AG08396 (cell line): ENCODE measurements at places on chromosomes 3 and 15.

DNA sequence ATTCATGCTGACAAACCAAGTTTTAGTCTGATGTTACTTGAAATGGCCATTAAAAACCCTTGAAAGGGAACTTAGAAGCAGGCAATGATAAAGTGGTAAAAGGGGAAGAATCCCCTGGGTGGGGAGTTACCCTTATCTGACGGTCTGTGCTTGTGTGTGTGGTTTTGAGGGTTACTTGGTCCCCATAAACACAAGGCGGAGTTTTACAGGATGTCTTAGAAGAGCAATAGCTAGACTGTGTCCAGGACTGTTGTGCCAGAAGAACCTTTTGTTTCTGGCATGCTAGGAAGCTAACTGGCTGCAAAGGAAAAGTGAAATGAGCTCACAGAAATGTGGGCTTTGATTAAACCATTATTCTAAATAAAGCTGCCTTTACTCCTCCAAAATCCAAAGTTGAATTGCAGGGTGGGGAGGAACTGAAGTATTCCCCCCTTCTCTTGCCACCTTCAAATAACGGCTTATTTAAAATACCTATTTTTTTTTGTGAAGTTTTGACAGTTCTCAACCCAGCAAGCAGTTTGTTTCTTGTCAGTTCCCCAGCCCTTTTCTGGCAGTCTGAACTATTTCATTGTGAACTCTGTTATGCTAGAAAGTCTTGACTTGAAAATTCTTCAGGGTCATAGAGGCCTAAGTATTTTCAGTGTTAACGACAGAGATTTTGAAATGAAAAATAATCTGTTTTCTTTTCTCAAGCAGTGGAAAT is 443.5 kb downstream of the OTOL1 start:
- no peak for DNase-seq

DNA sequence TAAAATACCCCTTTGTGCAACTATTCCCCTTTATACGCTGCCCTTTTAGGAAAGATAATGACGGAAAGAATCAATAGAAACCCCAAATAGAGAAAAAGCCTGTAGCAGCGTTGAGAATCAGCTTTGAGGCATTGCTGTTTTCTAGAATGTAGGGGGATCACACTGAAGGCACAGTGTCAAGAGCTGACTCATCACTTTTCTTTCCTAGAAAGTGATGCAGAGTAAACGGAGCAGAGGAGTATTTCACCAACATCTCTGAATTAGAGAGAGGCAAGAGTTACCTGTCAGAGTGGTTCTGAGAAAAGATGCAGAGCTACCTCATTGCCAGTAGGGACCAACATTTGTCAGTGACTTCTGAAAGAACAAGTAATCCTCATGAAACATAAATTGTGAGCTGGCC is 269.8 kb upstream of the TMC3 start:
- no peak for DNase-seq

- DNase-seq: no peak
Measured at GRCh38 chr3:140128217-140128616, 193.2 kb downstream of the CLSTN2 start.

- no peak for DNase-seq
Measured at GRCh38 chr15:64808785-64809453, 16.5 kb downstream of the PIF1 start.

- DNase-seq: peak; percentile 84
Measured at GRCh38 chr15:77496715-77497109, 76.0 kb downstream of the HMG20A start.

DNA sequence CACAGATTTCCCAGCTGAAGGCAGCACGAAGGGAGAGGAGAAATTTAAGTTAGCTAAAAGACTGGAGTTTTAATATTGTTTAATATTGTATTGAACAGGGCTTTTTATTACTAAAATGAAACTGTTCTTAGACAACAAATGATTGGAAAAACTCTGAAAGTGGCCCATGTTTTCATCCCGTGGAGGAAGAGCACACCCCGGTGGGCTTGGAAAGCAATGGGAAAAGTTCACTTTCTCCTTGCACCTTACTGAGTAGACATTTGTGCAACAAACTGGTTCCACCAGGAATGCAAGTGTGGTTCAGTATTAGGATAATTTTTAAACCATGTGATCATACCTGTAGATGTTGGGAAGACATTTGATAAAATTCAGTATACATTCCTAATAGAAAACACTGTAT is 8.2 kb upstream of the ESYT3 start:
- DNase-seq: no peak

- DNase-seq: no peak
Measured at GRCh38 chr3:171953301-171954022, 85.9 kb upstream of the FNDC3B start.

- DNase-seq: no peak
Measured at GRCh38 chr3:171718493-171719185, 91.6 kb downstream of the PLD1 start.

- DNase-seq: no peak
Measured at GRCh38 chr3:169280010-169280585, 383.4 kb downstream of the MECOM start.

GRCh38 chr3:111764645-111765091 is 94.4 kb upstream of the PHLDB2 start:
- DNase-seq: no peak

DNA sequence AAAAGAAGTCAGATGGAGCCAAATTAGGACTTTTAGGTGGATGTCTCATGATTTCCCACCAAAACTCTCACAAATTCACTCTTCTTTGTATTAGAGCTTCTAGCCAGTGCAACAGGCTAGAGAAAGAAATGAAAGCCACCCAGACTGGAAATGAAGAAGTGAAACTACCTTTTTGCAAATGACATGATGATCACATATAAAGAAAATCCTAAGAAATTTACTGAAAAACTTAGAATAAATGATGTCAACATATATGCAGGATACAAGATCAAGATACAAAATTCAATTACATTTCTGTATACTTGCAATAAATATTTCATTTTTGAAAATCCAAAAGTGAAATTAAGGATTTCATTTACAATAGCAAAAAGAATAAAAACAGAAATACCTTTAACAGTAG is 110.8 kb downstream of the LRIG1 start:
- no peak for DNase-seq

DNA sequence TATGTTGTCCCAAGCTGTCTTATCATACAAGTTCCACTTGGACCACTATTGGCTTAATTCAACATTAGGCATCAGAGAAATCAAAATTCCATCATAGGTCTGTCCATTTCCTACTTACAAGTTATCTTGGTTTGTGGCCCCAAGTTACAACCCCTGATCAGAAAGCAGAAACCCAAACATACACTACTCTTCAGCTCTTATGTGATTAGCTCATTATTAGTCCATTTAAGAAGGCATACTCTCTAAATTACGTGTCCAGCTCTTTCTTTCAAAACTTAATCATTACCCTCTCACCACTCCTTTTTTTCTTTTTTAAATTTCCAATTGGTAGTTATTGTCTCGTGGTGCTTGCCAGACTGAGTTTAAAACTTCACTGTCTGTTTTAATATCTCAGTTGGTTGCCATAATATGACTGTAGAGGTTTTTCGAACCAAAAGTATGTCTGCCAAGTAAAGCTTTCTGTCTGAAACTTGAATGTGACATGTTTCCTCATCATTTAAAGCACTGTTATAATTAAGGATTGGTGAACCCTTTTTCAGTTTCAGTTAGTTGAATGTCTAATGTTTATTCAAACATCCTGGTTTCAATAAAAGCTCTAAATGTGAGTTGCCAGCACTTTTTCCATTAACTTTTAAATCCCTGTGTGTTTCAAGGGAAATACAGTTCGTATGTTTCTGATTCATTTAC is 150.3 kb downstream of the SAMMSON start:
- DNase-seq: no peak

- DNase-seq: no peak
Measured at GRCh38 chr3:105845488-105845887, 23.3 kb downstream of the CBLB start.

- DNase-seq: peak; percentile 11
Measured at GRCh38 chr3:145243875-145244274, 917.1 kb downstream of the PLOD2 start.

GRCh38 chr3:129892486-129892856 is 1.0 kb downstream of the TMCC1 start:
- no peak for DNase-seq

DNA sequence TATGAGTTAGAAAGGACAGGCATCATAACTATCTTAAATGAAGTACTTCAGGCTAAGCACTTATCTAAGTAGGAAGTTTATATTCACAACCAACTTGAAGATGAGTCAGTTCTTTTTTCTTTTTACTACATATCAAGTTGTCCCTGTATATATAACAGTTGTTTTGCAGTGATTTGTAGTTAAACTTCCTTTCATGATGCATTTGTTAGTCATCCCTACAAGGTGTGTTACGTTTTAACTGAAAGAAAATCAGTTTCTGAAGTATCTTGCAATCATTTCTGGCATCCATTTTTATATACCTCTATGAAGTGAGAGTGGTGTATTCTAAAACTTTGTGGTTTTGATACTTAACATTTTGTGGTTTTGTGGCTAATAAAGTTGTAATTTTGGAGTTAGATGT is 46.1 kb downstream of the ZFAND6 start:
- DNase-seq: peak; percentile 9

GRCh38 chr3:59450946-59451763 is 401.3 kb upstream of the CFAP20DC start:
- no peak for DNase-seq

GRCh38 chr15:97224191-97224641 is 736.3 kb upstream of the ARRDC4 start:
- DNase-seq: no peak

GRCh38 chr3:8371960-8372463 is 129.6 kb upstream of the LMCD1 start:
- no peak for DNase-seq

GRCh38 chr3:78154521-78155186 is 1114.8 kb downstream of the ROBO2 start:
- DNase-seq: no peak

DNA sequence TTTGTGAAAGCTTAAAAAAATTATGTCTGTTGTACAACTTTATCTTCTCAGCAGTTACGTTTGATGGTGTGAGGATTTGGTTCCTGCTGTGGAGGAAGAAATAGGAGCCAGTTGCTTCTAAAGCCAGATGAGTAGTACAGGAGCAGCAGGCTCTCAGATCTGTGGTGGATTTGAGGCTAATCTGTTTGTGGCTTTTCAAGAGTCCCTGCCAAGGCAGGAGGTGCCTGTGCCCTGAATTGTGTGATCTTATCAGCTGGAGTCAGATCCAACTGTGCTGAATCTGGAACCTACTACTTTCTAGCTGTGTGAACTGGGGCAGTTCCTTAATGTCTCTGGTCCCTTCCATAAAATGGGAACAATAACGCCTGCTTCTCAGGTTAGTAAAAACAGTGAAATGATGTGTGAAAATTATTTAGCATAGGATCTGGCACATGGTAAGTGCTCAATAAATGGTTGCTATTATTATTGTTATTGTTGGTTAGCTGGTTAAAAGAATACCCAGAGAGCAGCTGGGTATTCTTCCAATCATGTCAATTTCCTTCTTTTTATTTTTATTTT is 7.7 kb downstream of the CLDN11 start:
- DNase-seq: no peak

GRCh38 chr3:149523512-149524299 is 49.2 kb downstream of the TM4SF4 start:
- DNase-seq: no peak

- DNase-seq: no peak
Measured at GRCh38 chr3:23038471-23038870, 164.7 kb upstream of the UBE2E2 start.

GRCh38 chr15:39884351-39884750 is 35.7 kb downstream of the GPR176 start:
- DNase-seq: no peak

DNA sequence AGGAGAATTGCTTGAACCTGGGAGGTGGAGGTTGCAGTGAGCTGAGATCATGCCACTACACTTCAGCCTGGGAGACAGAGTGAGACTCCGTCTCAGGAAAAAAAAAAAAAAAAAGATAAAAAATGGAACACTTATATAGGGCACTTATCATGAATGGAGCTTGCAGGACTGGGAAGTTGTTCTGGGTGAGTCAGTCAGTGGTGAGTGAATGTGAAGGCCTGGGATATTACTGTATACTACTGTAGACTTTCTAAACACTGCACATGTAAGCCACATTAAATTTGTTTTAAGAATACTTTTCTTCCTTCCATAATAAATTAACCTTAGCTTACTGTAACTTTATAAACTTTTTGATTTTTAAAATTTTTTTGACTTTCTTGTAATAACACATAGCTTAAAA is 59.8 kb downstream of the SFMBT1 start:
- DNase-seq: no peak

DNA sequence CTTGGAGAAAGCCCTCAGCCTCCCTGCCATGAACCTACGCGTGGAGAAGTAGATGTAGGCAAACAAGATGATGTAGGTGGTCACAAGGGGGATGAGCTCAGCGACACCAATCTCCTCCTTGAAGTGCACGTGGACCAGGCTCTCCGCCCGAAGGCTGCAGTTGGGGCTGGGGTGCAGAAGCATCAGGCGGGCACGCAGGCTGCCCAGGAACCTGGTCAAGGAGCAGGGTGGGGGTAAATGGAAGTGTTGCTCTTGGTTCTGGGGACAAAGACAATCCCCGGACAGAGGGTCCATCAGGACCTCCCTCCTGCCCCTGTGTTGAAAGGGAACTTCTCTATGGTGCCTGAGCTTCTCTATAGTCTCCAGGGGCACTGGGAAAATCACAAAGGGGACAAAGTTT is 45.1 kb downstream of the PTPN23 start:
- DNase-seq: no peak

DNA sequence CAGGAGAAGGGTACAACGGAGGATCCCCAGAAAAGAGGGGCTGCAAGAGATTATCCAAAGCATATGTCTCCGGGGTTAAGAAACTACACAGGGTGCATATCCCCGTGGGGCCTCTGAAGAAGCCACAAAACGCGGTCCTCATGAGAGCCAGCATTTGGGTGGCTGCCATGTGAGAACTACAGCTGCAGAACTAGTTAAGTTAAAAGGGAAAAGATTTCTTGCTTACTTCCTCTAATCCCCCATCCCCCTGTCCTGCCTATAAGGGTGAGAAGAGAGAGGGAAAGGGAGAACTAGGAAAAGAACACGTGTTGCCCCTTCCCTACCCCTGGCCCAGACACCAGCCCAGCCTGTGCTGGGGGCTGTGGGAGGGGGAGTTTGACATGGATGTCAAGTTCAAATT is 70.4 kb upstream of the PCSK6 start:
- DNase-seq: no peak

DNA sequence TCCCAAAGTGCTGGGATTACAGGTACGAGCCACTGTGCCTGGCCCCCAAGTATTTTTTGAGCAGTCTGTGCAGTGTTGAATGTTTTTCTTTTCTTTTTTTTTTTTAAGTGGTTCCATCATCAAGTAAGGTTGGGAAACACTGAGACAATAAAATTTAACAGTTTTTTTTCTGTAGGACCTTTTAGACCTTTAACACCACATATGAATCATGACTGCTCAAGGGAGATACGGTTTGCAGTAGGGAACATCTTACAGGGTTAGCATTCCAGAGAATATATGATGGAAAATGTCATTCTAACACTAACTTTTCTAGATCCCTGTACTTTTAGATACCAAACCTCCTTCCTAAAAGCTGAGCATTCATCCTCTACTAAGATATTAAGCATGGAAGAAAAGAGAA is 41.7 kb downstream of the SNX4 start:
- DNase-seq: no peak
